ENCODE measurements at places on chromosomes 16 and 17.

DNA sequence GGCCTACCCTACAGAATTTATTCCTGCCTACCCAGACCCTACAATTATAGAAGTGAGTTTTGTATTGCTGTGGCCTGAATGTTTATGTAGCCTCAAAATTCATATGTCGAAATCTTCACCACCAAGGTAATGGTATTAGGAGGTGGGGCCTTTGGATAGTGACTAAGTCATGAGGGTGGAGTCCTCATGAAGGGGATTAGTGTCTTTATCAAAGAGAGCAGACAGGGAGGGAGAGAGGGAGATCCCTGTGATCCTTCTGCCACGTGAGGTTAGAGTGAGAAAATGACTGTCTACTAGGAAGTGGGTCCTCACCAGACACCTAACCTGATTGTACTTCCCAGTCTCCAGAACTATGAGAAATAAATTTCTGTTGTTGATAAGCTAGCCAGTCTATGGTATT is 981 bp upstream of the DUXB start:
- no peak for DNase-seq

DNA sequence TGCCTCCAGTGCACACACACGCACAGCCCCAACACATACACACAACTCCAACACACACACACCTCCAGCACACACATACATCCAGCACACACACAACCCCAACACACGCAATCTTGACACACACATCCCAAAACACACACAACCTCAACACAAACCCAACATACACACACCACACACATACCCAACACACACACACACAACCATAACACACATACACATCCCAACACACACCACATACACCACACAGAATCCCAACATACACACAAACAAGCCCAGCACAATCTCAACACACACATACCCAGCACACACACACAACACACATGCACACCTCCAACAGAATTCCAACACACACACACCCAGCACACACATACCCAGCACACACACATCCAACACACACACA is 301.1 kb downstream of the ABCC12 start:
- no peak for DNase-seq

GRCh38 chr17:80924111-80924806 is 67.4 kb upstream of the CHMP6 start:
- DNase-seq: no peak

DNA sequence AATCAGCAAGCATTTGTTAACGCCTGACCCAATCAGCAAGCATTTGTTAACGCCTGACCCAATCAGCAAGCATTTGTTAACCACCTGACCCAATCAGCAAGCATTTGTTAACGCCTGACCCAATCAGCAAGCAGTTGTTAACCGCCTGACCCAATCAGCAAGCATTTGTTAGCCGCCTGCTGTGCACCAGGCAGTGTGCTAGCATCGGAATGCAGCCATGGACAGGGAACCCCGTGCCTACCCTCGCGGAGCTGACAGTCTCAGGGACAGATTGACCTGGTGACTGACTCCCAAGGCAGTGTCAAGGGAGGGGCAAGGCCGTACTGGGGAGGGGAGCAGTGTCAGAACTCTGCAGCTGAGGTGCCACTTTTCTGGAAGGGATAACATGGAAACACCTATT is 66.9 kb downstream of the ABR start:
- DNase-seq: no peak

GRCh38 chr17:66386498-66387351 is 84.3 kb downstream of the PRKCA start:
- DNase-seq: no peak

- no peak for DNase-seq
These were observed 17.2 kb upstream of the METRNL start for GRCh38 chr17:83062011-83062817.

DNA sequence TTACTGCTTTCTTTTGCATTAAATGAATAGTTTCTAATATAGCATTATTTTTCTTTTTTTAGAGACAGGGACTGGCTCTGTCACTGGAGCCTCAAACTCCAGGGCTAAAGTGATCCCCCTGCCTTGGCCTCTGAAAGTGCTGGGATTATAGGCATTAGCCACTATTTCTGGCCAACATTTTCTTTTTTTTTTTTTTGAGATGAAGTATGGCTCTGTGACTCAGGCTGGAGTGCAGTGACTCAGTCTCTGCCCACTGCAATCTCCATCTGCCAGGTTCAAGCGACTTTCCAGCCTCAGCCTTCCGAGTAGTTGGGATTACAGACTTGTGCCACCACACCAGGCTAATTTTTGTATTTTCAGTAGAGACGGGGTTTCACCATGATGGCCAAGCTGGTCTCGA is 2.0 kb upstream of the DUXB start:
- no peak for DNase-seq

- DNase-seq: no peak
These were observed 18.5 kb upstream of the TERF2 start for GRCh38 chr16:69404275-69404805.

- DNase-seq: no peak
These were observed 31.2 kb upstream of the CAPN15 start for GRCh38 chr16:496097-496886.
